ENCODE measurements at places on chromosomes 11 and 22. TPM values are rescaled to one million over a fixed set of nuclear protein-coding genes. Genes with fewer than 3 reads are reported as not detected.
A peak's percentile ranks its signal among the peaks of the same experiment; 100 is the strongest.

DNA sequence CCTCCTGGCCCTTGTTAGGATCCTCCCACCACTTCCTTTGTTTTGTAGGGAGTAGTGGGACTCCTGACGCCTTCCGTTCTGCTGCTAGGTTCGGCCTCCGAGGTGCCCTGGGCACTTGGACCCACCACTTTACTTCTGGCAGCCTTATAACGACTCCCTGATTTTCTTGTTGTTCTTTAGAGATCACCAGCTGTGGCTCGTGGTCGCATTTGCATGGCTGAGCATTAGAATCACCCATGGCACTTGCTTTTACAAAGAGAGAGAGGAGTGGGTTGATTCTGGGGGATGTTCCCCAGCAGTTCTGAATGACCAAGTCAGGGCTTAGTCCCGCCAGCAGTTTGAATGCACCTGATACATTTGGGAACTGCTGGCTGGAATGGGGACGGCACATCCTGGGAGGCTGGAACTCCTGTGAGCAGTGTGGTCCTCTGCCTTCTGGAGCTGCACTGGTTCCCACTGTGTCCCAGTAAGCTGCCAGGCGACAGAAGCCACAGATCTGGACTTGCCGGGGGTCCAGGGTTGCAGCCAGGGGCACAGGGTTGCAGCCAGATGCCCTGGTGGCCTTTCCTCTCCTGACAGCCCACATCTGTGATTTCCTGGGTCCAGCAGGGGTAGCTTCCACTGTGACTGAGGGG is 4.1 kb downstream of the TUB start:
- DNase-seq, result no peak

DNA sequence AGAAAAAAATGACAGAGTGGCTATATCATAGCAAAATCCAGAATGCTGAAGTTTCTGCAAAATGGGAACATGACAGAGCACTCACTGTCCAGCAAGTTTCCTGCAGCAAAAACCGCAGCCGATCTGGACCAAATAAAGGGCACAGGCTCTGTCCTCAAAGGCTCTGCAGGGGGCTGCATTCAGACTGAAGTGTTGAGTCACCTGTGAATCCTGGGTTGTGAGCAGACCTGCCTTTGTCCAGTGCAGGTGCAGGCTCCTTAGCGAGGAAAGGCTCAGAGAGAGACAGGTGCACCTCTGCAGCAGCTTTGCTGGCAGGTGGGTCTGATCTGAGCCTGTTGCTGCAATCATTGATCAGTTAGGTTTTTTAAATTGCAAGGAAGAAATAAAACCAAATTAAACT is 29.3 kb upstream of the NFAM1 start:
- DNase-seq, result no peak

GRCh38 chr22:49351761-49352227 is 475.9 kb downstream of the BRD1 start:
- DNase-seq, result no peak

DNA sequence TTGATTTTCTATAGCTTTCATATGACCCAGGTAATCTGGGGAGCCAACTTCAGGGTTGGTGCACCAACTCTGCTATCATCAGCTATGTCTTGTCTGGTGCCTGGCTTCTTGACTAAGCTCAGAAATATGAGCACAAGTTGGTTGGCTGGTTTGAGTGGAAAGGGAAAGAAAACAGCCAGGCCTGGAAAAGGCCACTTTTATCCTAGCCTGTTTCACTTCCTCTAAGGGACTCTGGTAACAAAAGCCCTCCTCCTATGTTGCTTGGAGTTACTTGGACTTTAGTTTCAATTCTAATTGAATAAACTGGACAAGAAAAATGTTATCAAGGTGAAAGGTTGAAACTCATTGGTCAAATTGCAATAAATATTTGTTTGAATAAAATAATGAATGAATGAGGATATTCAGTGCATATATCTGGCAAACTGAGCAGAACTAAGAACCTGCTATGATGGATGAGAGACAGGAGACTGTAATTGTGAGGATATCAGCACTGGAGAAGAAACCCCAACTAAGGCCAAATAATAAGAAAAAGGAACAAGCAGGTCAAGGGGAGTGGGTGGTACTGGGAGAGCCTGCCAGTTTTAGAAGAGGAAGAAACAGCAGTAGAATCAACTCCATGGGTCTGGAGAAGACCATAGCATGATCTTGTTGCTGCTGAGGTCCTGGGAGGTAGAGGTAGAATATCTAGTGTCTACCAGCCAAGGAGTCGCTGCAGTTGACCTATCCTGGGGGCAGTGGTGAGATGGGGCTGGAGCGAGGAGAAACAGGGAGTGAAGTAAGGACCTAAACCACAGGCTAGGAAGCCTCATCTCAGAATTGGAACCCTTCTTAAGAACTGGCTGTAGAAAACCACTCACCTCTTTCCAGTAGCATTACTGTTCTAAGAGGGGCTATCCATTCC is 8.2 kb downstream of the ROBO4 start:
- DNase-seq, result no peak

GRCh38 chr11:64862987-64863390 is 15.4 kb downstream of the EHD1 start:
- no peak for DNase-seq

GRCh38 chr11:84720706-84721402 is 906.3 kb downstream of the DLG2 start:
- DNase-seq, result peak; percentile 80

GRCh38 chr22:27113211-27113635 is 455.8 kb downstream of the MIAT start:
- DNase-seq, result peak; percentile 75

GRCh38 chr11:59180907-59181306 is 9.0 kb downstream of the DTX4 start:
- no peak for DNase-seq

- DNase-seq, result no peak
These were observed 38.6 kb upstream of the LMO2 start for GRCh38 chr11:33930317-33931021.

GRCh38 chr11:339963-340362 is 19.3 kb upstream of the IFITM3 start:
- DNase-seq, result no peak

OSBPL5 gene
- total RNA-seq, result 20.9 TPM

ADSL gene
- 50.3 TPM for total RNA-seq

TEX54 gene
- total RNA-seq, result not detected

MEN1 gene
- 12.4 TPM for total RNA-seq
